ENCODE measurements at places on chromosomes 5 and 9.

- peak; percentile 24 for DNase-seq
These were observed 310.6 kb upstream of the MSX2 start for GRCh38 chr5:174413567-174414314.

DNA sequence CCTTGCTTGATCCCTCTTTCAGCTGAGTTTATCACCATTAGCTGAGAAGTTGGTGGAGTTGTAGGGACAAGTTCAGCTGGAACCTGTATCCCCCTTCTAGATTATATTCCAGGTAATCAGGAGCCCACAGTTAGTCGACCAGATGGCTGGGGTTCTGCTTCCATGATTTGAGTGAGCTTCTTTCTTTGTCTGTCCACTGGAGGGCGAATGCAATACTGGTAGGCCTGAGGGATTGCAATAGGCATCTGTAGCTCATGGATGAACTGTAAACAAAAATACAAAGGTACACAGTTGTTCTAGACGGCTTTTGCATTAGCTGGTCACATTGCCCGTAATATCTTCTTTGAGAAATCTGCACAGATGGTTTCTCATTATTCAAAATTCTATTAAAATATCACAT, 88.9 kb downstream of the PCSK5 start:
- DNase-seq, result peak; percentile 17

DNA sequence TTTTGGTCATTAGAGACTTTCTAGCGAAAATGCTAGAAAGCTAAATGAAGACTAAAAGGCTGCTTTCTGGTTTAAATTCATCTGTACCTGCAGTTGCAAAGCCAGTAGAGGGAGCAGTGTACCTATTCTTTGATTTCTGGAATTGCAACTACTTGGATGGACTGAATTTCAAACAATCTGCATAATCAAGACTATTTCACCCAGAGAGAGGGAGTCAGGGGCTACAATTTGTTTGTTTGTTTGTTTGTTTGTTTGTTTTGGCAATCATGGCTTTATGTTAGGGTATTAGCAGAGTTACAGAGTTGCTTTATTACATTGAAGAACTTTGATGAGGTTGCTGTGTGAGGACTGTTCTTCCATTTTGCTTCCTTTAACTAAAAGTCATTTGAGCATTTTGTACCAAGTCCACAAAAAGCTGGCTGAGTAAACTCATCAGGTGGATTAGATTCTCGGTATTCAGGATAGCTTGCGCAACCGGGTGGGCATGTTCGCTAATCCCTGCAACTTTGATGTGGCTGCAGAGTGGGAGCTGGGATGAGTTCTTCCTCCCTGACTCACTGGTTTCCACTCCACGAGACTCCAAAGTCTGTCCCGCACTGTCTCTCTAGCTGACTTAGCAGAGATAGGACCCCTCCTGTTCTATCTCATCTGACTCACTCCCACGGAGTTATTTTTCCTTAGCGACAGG, 80.0 kb upstream of the TUT7 start:
- peak; percentile 41 for DNase-seq

GRCh38 chr9:129478961-129479630, 141.8 kb downstream of the C9orf50 start:
- no peak for DNase-seq

DNA sequence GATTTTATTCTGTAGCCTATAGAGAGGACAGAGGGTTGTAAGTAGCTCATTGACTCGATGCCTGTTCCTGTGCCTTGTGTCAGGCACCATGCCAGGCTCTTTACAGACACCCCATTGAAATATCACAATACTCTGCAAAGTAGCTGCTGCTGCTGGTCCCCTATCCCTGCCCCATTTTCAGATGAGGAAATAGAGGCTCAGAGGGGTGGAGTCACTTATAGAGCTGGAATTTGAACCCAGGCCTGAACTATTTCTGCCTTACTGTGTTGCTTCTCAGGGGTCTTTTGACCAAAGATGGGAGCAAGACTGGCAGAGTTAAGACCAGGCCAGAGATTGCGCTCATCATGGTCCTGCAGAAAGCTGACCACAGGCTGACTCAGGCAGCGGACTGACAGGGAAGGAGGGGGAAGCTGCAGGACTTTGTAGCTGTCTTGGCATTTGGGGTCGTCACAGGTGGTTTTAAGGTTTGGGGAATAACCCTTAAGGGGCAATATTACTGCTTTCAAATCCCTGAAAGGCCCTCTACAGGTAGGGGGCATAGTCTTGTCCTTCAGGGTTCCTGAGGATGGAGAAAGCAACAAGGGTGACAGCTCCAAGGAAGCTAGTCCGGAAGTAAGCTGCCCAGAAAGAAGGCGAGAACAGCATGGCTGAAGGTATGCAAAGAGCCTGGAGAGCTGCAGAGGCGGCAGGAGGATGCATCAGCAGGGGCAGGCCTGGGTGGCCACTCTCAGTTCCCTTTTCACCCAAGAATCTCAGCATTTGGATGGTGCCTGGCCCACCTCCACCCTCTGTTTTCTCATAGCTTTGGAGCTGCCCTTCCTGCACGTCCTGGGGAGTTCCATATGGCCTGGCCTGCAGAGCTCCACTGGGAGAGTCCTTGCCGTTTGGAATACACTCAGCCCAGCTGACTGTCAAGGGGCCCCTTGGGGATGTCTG, 18.3 kb upstream of the NDST1 start:
- DNase-seq, result peak; percentile 61

Data from AG08396 (cell line).